Left hindlimb (tissue), 1 donor: ENCODE measurements at places on chromosomes 2 and 18.

DNA sequence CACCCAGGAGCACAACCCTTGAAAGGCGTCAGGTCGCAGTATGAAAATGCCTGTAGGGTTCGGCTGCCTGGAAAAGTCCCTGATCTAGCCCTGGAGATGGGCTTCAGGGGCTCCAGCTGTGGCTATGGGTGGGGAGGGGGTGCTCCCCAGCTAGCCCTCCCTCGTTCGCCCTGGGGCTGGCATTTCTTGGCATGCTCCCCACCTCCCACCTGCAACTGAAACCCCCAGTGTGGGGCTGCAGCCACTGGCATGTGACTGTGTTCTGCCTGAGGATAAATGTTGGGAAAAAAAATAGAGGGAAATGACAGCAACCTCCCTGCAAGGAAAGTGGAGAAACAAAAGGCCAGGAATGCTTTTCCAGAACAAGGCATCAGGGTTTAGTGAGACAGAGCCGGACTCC is 109.2 kb downstream of the COPS8 start:
- no peak for DNase-seq

- no peak for DNase-seq
Measured at GRCh38 chr2:28352610-28353195, 40.0 kb upstream of the FOSL2 start.

DNA sequence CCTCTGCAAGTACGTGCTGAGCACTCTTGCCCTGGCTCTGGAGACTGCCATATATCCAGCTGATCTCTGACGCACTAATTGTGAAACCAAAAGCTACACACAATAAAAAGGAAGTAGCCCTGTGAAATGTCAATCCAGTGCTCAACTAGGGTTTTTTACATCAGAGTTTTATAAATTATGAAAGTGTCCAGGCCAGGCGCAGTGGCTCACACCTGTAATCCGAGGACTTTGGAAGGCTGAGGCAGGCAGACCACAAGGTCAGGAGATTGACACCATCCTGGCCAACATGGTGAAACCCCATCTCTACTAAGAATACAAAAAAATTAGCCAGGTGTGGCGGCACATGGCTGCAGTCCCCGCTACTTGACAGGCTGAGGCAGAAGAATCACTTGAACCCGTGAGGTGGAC is 24.5 kb upstream of the PEX13 start:
- DNase-seq, result no peak

- DNase-seq, result no peak
Measured at GRCh38 chr18:79936641-79937040, 14.8 kb downstream of the SLC66A2 start.

GRCh38 chr2:2466534-2466933 is 135.5 kb upstream of the MYT1L start:
- no peak for DNase-seq

DNA sequence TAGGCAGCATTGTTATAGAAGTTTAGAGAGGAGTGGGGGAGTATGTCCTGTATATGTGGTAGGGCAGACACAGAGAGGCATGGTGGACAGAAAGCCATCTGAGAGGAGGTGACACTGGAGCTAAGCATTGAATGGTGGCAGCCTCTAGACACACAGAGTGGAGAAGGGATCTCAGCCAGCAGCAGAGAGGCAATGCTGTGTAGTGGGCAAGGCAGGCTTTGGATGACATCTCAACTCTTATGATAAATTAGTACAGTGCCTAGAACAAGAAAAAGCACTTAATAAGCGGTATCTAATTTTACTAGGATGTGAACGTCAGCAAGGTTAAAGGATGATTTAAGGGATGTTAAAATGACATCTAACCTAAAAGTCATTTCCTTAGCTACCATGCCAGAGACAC is 22.5 kb upstream of the CERS6 start:
- no peak for DNase-seq
